CD8-positive, alpha-beta T cell (primary cell): ENCODE measurements at places on chromosomes 2 and 18.

- no peak for DNase-seq
These were observed 47.1 kb downstream of the KCNG3 start for GRCh38 chr2:42446503-42447271.

GRCh38 chr2:220445429-220446105 lies 818.1 kb downstream of the SLC4A3 start:
- no peak for DNase-seq

DNA sequence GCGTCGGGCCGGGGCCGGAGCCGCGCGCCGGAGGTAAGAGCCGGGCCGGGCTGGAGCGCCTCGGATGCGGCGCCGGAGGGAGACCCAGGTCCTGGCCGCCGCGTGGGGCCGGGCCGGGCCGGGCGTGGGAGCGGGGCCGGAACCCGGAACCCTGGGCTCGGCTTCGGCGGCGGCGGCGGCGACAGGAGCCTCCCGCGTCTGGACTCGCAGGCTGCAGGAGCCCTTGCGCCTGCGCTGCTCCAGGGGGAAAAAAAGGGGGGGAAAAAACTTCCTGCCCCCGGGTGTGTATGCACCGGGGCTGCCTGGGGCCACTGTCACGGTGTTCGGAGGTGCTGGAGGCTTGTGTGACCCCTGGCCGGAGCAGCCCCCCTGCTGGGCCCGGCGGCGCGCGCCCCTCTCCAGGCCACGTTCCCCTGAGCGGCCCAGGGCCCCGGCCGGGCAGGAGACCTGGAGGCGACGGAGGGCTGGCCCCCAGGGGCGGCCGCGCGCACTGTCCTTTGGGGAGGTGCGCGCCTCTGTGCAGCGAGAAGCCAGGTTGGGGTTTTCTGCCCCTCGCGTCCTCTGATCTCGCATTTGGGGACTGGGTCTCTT lies 864 bp downstream of the KLHL29 start:
- peak; percentile 9 for DNase-seq

DNA sequence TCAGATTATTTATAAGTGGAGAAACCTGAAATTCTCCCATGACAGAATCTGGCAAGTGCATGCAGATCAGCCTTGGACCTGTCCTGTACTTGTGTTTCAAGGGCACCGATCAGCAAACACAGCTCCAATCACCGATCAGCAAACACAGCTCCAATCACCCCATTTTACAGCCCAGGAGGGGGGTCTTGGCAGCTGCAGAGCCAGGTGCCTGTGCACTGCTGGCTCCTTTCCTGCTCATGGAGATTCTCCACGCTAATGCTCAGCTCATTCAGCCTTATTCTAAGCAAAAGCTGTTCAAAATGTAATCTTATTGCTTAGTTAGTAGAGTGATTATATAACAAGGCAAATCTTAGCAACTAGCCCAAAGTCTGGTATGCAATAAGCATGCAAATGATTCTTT lies 623.1 kb upstream of the HS6ST1 start:
- DNase-seq, result no peak

DNA sequence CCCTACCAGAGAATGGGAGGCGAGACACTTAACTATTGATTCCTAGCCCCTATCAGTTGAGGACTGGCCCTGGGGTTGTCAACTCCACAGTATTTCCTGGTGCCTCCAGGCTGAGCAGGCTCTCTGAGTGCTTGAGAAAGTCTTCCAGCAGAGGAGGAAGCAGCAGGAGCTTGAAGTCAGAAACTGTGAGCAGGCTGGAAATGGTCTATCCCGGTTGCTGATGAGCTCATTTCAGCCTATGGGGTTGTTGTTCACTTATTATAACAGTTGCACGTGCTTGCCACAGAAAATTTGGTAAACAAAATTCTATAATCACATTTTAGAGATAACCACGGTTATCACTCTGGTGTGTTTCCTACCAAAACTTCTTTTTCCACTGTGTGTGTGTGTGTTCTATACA lies 254.7 kb upstream of the THUMPD2 start:
- no peak for DNase-seq

DNA sequence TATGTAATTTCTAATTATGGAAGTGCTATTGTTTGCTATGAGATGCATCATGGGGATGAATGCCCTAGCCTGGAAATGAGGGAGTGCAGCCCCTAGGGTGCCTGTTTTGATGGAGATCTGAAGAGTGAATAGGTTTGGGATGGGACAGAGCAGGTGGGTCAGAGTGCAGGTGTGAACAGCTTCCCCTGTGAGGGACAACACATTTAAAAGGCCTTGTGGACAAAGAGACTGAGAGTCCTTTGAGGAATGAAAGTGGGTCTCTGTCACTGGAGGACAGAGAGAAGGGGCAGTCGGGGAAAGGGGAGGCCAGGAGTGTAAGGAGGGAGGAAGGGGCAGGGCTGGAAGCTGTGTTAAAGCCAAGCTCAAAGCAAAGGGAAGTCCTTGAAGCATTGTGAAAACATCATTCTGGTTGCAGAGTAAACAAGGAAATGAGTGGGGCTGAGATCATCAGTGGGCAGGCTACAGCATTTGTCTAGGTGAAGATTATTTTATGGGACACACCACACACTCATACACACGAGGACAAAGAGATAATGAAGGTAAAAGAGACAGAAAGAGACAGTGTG lies 877.6 kb downstream of the SLC4A3 start:
- DNase-seq, result no peak

DNA sequence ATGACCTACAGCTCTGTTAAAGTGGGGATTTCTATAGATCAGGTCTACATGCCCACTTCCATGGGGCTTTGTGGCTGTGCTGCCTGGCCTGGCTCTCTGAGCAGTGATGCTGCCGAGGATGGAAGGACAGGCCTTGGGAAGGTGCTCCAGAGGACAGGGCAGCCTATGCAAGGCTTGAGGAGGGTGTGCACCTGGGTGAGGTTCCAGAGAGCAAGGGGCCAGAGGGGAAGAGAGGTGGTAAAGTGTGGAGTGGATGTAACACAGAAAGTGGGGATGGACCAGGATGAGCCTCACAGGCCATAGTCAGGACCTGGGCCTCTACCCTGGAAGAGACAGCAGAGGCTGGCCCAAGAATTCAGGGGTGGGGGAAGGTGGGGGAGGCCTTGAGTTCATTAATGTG lies 826.4 kb downstream of the DCDC2C start:
- DNase-seq, result no peak

GRCh38 chr18:478681-479080 lies 21.8 kb downstream of the COLEC12 start:
- DNase-seq, result no peak

DNA sequence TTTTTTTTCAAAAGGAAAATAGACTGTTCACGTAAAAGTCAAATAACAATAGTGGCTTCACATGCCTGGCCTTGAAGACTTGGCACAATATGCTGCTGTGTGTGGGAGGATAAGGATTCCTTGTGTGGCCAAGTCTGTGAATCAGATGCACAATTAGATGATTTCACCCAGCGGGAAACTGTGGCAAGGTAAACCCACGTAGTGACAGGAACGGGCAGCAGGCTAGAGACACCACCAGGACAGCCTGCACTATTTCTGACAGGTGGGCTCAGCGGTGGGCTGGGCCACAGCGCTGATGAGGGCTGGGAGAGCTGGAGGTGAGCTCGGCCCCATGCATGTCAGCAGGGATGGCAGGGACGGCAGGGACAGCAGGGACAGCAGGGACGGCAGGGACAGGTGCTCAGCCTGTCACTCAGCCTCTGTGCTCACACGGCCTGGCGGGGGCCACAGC lies 21.6 kb downstream of the SNORC start:
- DNase-seq, result no peak

DNA sequence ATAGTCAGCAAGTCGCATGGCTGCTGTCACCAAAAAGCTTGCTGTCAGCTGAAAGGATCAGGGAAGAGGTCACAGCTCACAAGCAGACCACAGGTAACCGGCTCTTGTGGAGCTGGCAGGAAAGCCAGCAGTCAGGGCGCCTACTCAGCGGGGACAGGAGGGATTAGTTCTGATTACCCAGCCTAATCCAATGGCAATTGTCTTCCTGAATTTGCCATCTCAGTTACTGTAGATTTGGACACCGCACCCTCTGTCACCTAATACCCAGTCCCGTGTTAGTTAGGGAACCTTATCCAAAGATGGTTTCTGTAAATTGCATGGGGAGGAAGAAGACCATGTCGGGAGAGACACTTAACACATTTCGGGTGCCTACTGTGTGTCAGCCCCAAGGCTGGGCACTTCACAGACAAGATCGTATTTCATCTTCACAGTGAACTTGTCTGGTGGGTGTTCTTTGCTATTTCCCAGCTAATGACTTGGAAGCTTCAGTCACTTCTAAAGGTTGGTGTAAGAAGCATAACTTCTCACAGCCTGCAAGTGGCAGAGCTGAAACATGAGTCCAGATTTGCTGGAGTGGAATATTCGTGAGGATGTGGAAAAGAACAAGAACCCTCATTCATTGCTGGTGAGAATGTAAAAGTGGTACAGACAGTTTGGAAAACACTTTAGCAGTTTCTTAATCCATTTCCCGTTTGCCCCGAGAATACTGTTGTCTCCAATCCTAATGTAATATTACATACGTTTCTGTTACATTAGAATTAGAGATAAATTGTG lies 9.9 kb downstream of the ALPK2 start:
- DNase-seq, result no peak

- DNase-seq, result no peak
These were observed 205.8 kb downstream of the LDLRAD4 start for GRCh38 chr18:13424363-13424762.

DNA sequence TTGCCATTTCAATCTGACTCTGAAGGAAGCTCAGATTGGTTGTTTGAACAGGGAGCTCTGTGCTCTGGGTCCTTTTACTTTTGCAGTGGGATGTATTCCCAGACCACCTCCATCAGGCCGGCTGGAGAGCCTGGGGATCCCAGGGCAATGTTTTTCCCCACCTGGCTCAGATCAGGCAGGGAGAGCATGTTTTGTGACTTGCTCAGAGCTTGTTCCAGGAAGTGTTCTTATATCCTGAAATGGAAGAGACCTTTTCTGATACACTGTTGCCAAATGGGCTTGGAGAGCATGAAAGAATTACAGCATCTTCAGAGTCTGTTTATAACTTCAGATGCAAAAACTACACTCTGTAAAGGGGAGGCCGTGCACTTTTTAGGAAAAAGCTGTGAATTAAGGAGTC lies 56.0 kb downstream of the LIPG start:
- DNase-seq, result no peak

DNA sequence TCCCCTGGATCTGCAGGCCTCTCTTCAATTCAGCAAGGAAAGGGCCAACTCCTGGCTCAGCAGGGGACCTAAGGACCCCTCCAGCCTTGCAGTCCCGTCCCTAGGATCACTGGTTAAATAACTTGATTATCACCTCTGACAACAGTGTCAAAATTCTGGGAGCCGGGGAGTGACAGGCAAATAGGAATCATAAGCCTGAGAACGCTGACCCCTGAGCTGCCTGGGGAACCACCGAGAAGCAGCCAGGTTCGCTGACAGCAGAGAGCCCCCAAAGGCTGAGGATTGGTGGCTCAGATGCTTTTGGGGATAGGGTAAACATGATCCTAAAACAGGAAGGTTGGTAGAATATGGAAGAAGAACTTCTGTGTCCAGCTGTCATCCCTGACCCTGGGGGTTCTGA lies 17.5 kb upstream of the TNS1 start:
- DNase-seq, result no peak

GRCh38 chr2:159124441-159124911 lies 156.0 kb downstream of the TANC1 start:
- peak; percentile 51 for DNase-seq

DNA sequence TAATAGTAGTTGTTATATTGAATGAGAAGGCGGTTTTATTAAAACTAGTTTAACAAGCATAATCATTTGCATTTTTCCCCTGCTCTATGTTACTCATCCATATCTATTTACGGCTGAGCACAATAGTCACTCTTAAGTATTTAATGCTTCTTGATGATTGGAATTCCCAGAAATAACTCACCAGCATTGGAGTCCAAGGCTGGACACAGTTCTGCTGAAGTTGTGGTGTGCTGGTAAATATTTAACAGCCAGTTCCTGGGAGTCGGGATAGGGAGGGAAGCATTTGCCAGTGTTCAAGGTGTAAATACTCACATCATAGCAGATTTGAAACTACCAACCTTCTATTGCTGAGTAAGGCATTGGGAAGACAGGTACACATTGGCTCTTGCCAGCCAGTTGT lies 315.1 kb downstream of the MTX2 start:
- DNase-seq, result no peak

DNA sequence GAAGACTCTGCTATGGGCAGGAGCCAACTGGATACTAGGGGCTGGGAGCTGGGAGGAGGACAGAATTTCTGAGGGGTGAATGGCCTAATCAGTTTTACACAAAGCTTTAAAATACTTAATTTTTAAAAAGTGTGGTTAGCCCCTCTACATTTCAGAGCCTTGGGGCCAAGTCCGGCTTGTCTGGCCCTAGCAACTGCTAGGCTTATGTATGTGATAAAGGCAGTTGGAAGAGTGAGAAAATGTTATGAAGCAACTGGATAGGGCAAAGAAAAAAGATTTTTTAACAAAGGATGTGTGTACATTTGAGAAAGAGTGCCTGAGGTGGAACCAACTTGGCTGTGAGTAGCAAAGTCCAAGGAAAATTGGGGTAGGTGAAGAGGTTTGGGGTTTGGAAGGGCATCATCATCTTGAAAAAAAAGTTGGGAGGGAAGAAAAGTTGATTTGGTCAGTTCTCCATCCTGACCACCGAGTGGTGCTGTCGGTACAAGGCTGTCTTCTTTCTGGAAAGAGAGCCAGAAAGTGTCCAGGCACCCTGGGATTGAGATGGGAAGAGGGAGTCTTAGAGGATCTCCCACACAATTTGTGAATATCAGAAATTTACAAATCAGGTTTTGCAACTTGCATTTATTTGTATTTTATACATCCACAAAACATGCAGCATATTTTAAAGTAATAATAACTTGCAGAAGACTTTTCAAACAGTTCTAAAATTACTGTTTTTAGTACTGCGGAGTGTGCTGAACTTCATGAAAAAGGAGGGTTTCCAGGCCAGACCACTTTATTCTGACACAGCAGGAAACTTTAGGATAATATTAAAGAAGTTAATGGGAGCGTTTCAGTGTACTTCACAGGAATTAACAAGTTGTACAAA lies 10.5 kb upstream of the CDK15 start:
- no peak for DNase-seq

DNA sequence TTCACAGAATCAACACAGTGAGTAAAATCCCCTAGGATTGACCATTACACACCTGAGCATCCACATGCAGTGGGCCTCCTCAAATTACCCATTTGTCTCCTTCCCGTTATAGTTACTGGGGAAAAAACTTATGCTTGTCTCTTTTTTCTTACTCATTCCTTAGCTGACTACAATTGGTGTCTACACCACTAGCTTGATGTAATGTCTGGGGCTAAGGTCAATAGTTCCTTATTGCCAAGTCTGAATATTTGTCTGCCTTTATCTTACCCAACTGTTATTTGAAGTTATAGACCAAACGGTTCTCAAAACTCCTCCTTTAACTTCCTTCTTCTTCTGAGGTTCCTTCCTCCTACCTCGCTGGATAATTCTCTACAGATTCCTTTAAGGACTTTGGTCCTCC lies 41.9 kb upstream of the TMEM17 start:
- DNase-seq, result no peak
